CD8-positive, alpha-beta T cell (primary cell): ENCODE measurements at places on chromosomes 7 and 10.

DNA sequence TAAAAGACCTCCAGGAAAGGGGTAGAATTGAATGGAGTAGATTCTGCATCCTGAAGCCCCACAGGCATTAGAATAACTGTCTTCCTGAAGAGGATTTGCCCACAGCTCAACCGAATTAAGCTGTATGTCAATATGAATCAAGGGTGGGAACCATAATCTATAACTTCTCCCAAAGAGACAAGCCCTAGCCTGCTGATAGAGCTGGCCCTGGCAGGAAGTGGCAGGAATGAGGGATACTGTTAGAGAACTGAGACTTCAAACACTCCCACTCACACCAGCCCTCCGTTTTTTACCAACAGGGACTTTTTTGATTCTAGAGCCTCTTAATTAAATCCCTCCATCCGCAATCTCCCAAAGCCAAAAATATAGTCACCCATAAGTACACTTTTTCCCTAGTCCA, 12.2 kb upstream of the DUSP5 start:
- no peak for DNase-seq

DNA sequence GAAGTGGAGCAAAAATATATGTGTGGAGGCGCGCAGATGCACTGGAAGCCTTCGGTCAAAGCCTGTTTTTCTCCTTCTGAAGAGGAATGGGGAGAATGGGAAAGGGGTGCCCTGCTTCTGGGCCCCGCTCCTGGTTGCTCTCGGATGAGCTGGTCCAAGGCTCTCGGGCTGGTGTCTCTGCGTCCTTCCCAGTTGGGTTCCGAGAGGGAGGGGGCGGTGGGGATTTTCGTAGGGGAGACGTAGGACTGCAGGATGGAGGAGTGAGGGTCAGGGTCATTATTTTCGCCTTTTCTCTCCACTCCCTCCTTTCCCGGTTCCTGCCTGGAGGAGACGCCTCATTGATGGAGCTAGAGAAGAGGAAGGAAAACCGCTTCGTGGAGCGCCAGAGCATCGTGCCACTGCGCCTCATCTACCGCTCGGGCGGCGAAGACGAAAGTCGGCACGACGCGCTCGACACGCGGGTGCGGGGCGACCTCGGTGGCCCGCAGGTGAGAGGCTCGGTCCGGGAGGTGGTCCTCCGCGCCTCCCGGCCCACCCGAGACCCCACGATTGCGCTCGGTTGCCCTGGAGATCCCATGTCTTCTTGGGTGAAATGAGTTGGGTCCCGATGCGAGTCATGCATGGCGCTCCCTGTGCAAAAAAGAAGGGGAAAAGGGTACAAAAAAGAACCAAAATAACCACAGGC, 790 bp downstream of the ADAM22 start:
- peak; percentile 50 for DNase-seq

DNA sequence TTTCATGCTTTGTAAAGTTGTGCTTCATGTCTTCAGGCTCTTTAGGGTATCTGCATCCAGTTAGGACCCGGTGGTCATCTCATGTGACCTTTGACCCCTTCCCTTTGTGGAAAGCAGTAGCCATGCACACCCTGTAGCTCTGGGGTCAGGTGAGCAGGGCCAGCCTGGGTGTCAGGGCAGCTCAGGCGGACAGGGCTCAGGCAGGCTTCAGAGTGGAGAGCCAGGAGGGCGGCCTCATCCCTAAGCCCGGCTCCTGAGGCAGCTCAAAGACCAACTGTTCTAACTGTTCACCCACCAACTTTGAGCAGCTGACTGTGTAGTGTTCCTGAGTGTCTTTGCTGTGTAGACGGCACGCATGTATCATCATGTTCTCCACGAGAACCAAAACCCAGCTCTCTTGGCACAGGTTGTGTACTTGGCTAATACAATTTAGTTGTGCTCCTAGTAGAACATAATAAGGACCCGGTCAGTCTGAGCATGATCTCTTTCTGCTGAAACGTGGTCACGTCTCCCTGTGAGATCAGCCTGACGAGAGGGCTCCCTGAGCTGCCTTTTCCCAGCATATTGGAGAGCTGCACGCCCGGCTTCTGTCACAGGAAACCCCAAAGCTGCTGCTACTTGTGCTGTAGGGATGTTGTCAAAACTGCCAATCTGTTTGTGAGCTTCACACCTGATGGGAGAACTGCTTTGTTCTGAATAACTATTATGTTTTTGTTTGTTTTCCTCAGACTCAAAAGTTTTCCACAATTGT, 30.0 kb downstream of the EEPD1 start:
- DNase-seq = no peak

GRCh38 chr10:66982053-66982420, 56.2 kb downstream of the LRRTM3 start:
- no peak for DNase-seq

DNA sequence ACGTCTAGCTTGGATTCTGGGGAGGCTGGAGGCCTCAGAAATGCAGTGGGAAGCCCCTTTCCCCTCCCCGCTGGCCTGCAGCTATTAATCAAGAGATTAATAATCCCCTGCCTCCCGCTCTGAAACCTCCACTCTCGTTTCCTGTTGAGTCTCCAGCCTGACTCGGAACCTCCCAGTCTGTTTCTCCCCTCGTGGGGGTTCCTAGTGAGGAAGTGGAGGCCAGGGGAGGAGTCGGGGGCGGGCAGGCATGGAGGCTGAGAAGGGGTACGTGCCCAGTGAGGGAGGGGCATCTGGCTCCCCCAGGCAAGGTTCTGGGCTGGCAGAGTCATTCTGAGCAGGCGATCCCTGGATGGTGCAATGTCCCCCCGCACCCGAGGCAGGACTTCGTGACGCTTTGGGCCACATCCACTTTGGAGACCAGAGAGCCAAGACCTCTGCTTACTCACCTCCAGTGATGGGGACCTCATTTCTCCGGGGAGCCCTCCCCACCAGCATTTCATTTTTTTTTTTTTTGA, 73.6 kb downstream of the COL26A1 start:
- no peak for DNase-seq

DNA sequence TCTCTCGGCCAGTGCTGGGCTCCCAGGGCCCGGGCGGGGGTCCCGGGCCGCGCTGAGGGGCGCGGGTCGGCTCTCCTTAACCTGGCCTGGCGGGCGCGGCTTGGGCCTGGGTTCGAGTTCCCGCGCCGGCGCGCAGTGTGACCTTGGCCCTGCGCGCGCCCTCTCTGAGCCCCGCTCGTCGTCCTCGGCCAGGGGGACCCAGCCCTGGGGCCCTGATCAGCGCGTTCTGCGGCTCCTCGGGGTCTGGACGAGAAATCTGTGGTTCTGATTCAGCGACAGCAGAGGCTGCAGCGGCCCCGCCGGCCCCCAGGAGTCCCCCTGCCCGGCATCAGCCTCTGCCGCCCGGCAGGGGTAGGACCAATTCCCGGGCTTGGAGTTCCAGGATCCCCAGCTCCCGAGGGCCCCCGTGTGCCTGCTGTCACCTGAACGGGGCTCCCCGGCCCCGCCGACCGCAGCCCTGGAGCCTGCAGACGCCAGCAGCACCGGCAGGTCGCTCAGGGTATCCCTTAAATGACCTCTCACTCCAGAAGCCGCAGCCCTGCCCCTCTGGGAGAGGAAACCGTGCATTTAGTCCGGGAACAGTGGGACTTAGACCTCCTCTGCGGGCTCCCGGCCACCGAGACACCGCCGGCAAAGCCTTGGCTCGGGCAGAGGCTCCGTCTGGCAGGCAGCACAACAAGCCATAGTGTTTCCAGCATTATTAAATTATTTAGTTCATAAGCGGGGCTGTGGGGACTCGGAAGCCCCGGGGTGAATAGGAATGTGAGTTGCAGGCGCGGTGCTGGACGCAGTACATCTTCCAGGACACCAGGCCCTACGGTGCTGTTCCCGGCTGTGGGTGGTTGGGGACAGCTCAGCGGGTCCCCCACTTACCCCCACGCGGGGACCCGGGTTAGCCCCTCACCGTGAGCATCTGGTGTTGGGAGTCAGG, 572 bp downstream of the CHST12 start:
- DNase-seq = no peak

DNA sequence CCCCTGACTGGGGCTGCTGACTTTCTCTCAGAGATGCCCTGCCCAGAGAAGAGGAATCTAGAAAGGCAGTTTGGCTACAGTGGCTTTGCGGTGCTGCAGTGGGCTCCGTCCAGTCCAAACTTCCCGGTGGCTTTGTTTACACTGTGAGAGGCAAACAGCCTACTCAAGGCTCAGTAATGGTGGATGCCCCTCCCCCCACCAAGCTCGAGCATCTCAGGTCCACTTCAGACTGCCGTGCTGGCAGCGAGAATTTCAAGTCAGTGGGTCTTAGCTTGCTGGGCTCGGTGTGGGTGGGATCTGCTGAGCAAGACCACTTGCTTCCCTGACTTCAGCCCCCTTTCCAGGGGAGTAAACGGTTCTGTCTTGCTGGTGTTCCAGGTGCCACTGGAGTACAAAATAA, 734.5 kb upstream of the LRRN3 start:
- no peak for DNase-seq

GRCh38 chr10:62163024-62163423, 105.6 kb downstream of the RTKN2 start:
- no peak for DNase-seq

DNA sequence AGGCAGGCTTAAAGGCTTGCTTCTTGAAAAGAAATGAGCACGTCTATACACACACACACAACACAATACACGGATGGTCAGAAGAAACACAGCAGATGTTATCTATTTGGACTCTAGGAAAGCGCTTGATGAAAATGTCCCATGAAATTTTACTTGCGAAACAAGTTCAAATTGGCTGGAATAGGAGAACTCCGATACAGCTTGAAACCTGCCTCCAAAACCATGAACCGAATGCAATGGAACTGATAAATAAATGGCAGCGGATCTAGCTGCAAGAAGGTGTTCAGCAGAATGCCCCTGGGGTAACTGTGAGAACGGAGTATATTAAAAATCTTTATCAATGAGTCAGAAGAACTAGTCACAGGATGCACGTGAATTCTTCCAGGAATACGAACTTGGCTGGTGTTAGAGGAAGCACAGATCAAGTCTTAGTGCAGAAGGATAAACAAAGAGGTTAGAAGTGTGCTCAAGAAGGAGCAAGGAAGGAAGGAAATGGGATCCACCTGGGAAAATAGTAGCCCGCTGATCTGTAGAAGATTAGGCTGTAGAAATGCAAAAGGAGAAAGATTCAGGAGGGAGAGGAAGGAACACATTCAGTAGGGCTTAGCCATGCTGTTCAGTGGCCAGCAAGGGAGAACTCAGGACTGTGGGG, 142.0 kb upstream of the PRKCQ start:
- DNase-seq = no peak

- no peak for DNase-seq
Measured at GRCh38 chr7:127782654-127783559, 130.9 kb downstream of the SND1 start.

DNA sequence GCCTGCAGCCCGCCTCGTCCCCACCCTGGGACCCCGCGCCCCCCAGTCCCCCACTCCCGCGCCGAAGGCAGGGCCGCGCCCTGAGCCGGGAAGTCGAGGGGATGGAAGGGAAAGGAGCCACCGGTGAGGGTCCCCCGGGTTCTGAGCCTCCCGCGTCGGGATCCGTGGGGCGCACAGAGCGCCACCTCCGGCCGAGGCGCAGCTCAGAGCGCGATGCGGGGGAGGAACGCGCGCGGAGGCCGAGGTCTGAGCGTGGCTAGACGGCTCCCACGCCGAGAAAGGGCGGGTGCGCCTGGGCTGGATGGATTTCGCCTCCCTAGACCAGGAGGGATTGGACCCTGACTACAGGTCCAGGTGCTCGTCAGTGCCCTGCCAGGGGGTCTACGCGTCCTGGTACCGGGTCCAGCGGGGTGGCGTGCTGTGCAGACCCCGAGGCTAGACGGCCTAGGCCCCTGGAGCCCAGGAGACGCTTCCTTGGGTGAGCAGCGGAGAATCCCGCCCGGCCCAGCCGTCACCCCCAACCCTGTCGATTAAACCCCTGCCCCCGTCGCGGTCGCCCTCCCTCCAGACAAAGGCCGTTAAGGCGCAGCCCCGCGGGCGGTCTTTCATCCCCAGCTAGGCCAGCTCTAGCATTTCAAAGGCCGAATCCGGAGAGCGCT, 986 bp upstream of the PDGFA start:
- DNase-seq = no peak

- no peak for DNase-seq
Measured at GRCh38 chr10:118340486-118340885, 1.6 kb downstream of the FAM204A start.

- no peak for DNase-seq
Measured at GRCh38 chr10:93926613-93927012, 32.8 kb downstream of the SLC35G1 start.

DNA sequence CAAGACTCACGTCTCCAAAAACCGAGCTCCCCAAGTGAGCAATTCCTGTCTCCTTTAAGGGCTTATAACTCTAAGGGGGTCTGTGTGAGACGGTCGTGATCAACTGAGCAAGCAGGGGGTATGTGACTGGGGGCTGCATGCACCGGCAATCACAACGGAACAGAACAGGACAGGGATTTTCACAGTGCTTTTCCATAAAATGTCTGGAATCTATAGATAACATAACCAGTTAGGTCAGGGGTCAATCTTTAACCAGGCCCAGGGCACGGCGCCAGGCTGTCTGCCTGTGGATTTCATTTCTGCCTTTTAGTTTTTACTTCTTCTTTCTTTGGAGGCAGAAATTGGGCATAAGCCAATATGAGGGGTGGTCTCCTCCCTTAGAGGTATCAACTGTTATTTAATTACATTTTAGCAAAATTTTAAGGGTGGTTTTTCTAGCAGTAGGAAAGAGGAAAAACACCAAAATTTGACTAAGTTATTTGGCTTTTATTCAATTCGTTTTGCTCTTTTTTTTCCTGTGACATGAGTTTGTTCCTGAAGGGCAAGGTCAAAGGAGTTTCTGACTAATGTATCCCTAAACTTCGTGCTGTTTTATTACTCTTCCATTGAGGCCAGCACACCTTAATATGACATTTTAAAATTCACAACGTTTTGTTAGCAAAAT, 121.4 kb upstream of the SEC61G start:
- no peak for DNase-seq

DNA sequence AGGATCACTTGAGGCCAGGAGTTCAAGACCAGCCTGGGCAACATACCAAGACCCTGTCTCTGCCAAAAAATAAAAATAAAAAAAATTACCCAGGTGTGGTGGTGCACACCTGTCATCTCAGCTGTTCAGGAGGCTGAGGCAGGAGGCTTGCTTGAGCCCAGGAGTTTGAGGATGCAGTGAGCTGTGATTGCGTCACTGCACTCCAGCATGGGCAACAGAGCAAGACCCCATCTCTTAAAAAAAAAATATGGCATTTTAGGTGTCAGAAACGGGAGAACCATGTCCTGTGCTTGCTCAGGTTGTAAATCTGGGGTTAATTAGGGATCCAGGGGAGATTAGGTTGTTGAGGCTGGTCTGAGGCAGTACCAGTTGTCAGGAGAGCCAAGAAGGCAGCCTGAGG, 64.9 kb downstream of the GTF2IRD1 start:
- DNase-seq = no peak

- DNase-seq = no peak
Measured at GRCh38 chr7:32164341-32164996, 94.3 kb upstream of the PDE1C start.

- no peak for DNase-seq
Measured at GRCh38 chr7:119664601-119665000, 608.4 kb upstream of the KCND2 start.

- no peak for DNase-seq
Measured at GRCh38 chr7:112400141-112400540, 50.1 kb upstream of the IFRD1 start.
